RWPE1 (cell line): ENCODE measurements at places on chromosomes 5 and 9.
A peak's percentile ranks its signal among the peaks of the same experiment; 100 is the strongest.

- no peak for DNase-seq
These were observed 26.8 kb upstream of the NUDT12 start for GRCh38 chr5:103589357-103589756.

DNA sequence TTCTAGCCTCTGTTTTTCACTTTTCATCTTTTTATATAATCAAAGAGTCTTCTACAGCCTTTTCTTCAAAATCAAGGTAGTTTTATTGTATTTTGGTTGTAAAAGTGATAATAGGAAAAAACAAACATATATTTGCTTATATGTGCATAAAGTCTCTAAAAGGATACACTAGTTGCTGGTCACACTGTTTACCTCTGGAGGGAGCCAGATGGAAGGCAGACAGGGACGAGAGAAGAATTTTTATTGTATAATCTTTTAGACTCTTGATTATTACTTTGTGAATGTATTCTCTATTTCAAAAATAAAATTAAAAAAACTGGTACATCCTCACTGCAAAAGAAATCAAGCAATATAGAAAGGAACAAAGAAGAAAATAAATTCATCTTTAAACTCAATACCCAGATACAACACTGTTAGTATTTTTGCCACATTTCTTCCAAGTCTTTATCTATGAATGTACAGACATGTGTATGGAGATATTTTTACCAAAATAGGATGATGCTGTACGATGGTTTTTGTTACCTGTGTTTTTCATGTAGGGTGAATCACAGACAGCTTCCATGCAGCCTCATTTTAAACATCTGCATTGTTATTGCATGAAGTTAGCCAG is 6.1 kb upstream of the RNF183 start:
- DNase-seq: peak; percentile 68

GRCh38 chr5:16727755-16728325 is 111.0 kb upstream of the RETREG1 start:
- DNase-seq: no peak

GRCh38 chr5:26894719-26895263 is 143.6 kb downstream of the CDH9 start:
- peak; percentile 30 for DNase-seq

DNA sequence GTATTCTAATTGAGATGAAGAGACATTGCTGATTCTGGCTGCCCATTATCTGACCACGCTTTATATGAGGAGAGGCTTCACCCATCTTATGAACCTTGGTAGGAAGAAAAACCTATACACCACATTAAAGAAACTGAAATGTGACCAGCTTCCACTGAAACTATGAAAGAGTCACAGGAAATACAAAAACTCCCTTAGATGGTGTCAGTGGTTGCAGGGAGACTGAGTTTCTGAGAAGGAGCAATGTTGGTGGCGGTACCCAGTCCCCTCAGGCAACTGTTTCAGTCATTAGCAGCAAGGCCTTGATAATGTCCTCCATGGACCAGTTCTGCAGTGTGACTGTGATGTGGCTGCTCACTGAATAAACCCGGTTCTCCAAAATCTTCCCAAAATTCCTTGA is 110.5 kb upstream of the FTMT start:
- no peak for DNase-seq

DNA sequence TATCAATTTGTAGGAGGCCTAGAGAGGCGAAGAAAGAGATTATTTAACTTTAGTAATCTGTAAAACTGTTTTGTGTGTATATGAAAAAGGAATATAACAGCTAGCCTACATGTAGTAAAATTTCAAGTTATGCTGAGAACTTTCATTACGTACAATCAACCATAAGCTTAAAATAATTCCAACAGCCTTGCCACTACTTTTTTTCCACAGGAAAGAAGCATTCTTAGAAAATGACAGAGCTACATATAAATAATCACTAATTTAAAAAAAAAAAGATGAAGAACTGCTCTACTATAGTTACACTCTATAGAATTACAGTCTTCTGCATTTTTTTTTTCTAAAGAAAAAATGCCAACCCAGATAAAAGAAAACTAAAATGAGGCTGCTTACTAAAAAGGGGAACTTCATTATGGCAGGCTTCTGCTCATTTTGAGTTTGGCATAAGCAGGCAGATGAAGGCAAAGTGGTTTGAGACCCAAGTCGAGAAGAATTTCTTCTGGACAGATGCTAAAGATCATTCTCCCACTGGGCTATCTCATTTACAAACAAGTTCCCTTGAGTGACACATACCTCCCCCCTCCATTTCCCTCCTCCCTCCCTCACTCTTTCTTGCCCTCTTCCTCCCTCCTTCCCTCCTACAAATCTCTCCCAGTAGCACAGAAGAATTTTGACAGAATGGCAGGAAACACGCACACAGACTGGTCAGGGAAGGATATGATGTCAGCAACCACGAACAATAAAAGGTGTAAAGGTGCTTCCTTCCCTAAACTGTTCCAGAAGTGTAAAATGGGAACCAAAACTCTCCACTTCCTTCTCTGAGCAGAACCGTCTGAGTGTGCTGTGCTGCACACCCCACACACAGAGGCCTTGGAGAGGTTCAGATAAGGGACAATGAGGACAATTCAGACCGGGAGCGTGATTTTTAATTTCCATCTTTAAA is 56.1 kb downstream of the MEF2C start:
- DNase-seq: no peak

DNA sequence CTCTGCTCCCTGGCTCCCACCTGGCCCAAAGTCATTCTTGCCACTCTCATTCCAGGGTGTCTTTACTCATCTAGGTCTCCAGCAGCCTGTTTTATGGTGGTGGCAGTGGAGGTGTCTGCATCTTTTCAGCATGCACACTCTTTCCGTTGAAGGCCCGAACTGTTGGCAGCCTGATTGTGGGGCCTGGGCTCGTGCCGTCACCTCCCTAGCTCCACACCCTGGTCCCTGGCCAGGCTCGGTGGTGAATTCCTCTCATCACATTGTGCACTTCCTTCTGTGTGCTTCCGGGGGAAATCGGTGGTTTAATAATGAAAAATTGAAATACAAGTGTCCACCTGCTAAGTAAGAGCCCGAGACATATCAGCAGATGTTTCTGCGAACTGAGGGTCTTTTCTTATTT is 214.3 kb downstream of the TRIO start:
- DNase-seq: no peak

DNA sequence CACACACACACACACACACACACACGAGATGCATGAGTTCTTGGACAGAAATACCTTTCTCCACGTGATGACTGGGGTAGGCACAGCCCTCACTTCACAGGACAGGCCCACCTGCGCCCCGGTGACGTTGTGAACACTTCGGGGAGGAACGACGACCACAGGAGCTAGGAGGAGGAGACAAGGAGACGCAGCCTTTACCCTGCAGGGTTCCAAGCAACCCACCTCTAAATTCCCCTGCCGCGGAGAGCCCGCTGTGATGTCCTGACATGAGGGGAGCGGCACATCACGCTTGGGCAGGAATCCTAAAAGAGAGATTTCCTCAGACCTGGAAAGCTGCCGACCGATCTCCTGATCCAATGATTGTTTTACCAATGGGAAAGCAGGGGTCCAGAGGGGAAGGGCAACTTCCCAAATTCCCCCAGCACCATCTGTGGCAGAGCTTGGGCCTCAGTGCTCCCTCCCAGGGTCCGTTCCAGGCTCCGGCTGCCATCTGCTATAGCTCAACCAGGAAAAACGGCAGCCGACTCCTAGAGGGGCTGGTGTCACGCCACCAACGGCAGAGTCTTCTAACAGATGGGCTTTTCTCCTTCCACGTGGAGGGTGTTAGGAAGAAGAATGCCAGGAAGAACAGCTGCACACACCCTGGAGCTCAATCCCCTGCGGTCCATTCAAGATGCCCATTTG is 10.1 kb downstream of the IGFBPL1 start:
- no peak for DNase-seq

GRCh38 chr5:61055434-61056006 is 106.7 kb downstream of the SMIM15 start:
- DNase-seq: peak; percentile 43
